Activated CD8-positive, alpha-beta memory T cell treated with anti-CD3 and anti-CD28 coated beads for 1 hour (primary cell): ENCODE measurements at places on chromosomes 4 and X.

GRCh38 chr4:86857341-86858052 lies 8.3 kb upstream of the SLC10A6 start:
- DNase-seq = no peak

GRCh38 chr4:154416190-154416547 lies 75.4 kb downstream of the DCHS2 start:
- no peak for DNase-seq

- DNase-seq = no peak
Observed at GRCh38 chr4:180641495-180641894, 1601.7 kb upstream of the TENM3 start.

- DNase-seq = no peak
Observed at GRCh38 chr4:168811207-168811606, 198.8 kb downstream of the CBR4 start.

GRCh38 chr4:48504352-48504751 lies 14.3 kb downstream of the ZAR1 start:
- no peak for DNase-seq
